ENCODE measurements at places on chromosomes 5 and 9.
A peak's percentile ranks its signal among the peaks of the same experiment; 100 is the strongest.

DNA sequence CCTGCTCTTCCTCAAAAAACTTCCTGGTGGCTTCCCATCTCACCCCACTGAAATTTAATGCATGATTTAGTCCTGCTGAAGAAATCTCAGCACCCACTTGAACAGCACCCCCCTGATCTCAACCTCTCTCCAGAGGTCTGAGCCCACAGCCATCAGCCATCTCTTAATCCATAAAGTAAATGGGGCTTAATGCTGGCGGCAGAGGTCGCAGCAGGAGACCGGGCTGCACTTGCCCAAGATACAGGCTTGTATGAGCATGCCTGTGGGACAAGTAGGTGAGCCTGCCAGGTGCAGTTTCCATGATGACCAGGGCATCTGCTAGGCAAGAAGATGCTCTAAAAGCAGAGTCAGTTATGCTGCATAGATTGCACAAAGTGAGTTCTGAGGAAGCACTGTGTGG, 52.4 kb upstream of the CTXN3 start:
- H3K4me1 ChIP-seq = no peaks in the 10 kb centered on the region
- peaks cover under 1% of the 10 kb centered on the region for H3K27me3 ChIP-seq
- no peaks in the 10 kb centered on the region for H3K36me3 ChIP-seq
- no peak overlapping the region for H3K4me3 ChIP-seq
- H3K27ac ChIP-seq = no peak overlapping the region
- no peak for DNase-seq

- H3K27me3 ChIP-seq = peaks cover 5% of the 10 kb centered on the region
- H3K4me3 ChIP-seq = no peak overlapping the region
- no peak for DNase-seq
- H3K27ac ChIP-seq = no peak overlapping the region
- no peaks in the 10 kb centered on the region for H3K36me3 ChIP-seq
Measured at GRCh38 chr5:5649641-5650040, 227.2 kb downstream of the ICE1 start.

DNA sequence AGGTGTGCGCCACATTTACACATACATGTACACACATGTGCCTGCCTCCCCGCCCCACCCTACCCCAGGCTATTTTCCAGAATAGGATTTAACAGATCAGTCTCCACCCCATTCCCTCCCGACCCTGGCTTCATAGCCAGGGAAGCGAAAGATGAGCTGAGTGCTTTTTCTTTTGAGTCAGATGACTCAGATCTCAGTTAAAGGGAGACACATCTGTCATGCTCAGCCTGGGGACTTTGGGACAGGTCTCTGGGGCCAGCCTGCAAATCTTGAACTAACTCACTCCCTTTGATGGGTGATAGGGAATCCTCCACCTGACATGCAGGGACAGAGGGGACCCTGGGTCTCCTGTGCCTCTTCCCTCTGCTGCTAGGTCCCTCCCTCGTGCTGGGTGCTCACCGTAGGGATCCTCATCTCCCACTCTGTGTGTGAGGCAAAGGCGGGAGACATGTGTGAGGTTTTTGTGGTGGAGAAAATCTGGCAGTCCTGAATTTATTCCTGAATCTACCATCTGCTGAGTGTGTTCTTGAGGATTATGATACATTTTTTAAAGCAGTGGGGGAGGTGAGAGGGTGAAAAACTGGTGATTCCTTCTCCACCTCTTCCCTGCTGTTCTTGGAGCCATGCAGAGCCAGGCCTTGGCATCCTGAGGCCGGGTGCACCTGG, 37.7 kb downstream of the NEUROG1 start:
- peaks cover 2% of the 10 kb centered on the region for H3K36me3 ChIP-seq
- DNase-seq = no peak
- H3K4me3 ChIP-seq = no peak overlapping the region
- no peaks in the 10 kb centered on the region for H3K4me1 ChIP-seq
- no peak overlapping the region for H3K27ac ChIP-seq
- H3K27me3 ChIP-seq = peaks cover 77% of the 10 kb centered on the region

- peaks cover 10% of the 10 kb centered on the region for H3K36me3 ChIP-seq
- peak overlapping the region; percentile 57 for H3K4me3 ChIP-seq
- H3K27ac ChIP-seq = no peak overlapping the region
- H3K4me1 ChIP-seq = peaks cover 28% of the 10 kb centered on the region
- no peak for DNase-seq
- H3K27me3 ChIP-seq = no peaks in the 10 kb centered on the region
Measured at GRCh38 chr9:134326724-134327601, 708 bp downstream of the RXRA start.

DNA sequence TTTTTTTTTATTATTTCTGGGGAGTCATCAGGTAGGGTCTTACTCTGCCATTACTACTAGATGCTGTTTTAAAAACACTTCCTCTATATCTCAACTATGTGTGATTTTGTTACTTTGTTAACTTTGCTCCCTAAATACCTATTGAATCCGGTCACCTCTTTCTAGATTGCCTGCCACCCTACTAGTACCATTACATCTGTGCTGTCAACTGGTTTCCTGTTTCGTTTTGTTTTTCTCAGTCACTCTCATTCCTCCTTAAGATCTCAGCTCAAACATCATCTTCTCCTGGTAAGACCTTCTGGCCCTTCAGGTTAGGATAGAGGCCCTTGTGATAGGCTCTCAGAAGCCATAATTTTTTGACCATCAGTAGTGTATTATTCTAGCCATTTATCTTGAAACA, 324.2 kb upstream of the ATP10B start:
- DNase-seq = no peak
- H3K4me3 ChIP-seq = no peak overlapping the region
- no peaks in the 10 kb centered on the region for H3K4me1 ChIP-seq
- H3K27ac ChIP-seq = no peak overlapping the region
- H3K27me3 ChIP-seq = no peaks in the 10 kb centered on the region

DNA sequence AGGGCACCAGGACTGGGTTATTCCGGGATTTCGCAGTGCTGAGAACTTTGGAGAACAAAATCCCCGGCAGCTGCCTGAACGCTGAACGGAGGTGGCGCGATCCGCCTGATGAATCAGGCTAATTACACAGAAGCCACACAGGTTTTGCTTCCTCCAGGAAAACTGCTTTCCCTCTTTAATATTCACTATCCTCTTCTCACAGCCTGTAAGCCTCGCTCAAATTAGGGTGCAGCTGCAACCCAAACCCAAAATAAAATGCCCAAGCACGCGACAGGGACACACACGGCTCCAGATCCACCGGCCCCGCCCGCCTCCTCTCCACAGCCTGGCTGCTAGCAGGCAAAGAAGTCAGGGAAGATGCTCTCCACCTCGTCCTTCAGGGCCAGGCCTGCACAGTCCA, 6.0 kb downstream of the SOHLH1 start:
- no peak overlapping the region for H3K4me3 ChIP-seq
- peaks cover 14% of the 10 kb centered on the region for H3K27me3 ChIP-seq
- no peaks in the 10 kb centered on the region for H3K36me3 ChIP-seq
- no peak for DNase-seq
- no peak overlapping the region for H3K27ac ChIP-seq

DNA sequence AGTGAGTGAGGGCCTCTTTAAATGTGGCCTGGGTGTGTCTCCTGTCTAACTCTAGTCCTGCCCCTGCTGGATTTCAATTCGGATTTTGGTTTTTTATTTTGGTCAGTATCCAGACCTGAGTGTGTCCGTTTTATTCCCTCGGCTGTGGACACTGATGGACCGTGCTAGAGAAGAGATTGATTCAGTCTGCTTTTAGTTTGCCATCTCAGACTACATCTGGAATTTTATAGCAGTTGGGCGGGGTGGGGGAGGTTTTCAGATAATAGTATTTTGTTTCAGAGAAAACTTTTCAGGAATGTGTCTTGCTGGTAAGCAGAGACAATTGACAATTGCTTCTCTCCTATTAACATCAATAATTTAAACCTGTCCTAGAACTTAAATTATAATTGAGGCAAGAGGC, 308.1 kb downstream of the ARHGAP26 start:
- H3K36me3 ChIP-seq = peaks cover 13% of the 10 kb centered on the region
- peaks cover 25% of the 10 kb centered on the region for H3K4me1 ChIP-seq
- no peak overlapping the region for H3K27ac ChIP-seq
- H3K27me3 ChIP-seq = no peaks in the 10 kb centered on the region
- no peak for DNase-seq
- H3K4me3 ChIP-seq = no peak overlapping the region

GRCh38 chr5:110201791-110202190, 512.1 kb downstream of the MAN2A1 start:
- H3K36me3 ChIP-seq = peaks cover 4% of the 10 kb centered on the region
- no peaks in the 10 kb centered on the region for H3K27me3 ChIP-seq
- no peaks in the 10 kb centered on the region for H3K4me1 ChIP-seq
- H3K27ac ChIP-seq = no peak overlapping the region
- DNase-seq = no peak

- H3K27me3 ChIP-seq = no peaks in the 10 kb centered on the region
- peaks cover 3% of the 10 kb centered on the region for H3K36me3 ChIP-seq
- H3K27ac ChIP-seq = no peak overlapping the region
Measured at GRCh38 chr5:94374336-94374735, 244.1 kb downstream of the KIAA0825 start.

Measured in central memory CD8-positive, alpha-beta T cell (primary cell).